ENCODE measurements at places on chromosomes 7 and 10. TPM values are rescaled to one million over a fixed set of nuclear protein-coding genes. Genes with fewer than 3 reads are reported as not detected.

The LRRD1 gene
- total RNA-seq = not detected

The GLCCI1 gene
- total RNA-seq = 6.9 TPM

The PIP gene
- total RNA-seq = not detected

The VSIR gene
- 57.4 TPM for total RNA-seq

The GIMAP8 gene
- total RNA-seq = under 0.01 TPM

The NOLC1 gene
- total RNA-seq = 30.7 TPM

The SRRM3 gene
- total RNA-seq = 0.64 TPM

The TBX20 gene
- total RNA-seq = 1.3 TPM

The SUN3 gene
- not detected for total RNA-seq

The MACC1 gene
- total RNA-seq = under 0.01 TPM

The ZNF248 gene
- 11.3 TPM for total RNA-seq

The TDRD1 gene
- 0.64 TPM for total RNA-seq

The CDHR1 gene
- total RNA-seq = 0.43 TPM

The ELN gene
- 0.64 TPM for total RNA-seq

The C7orf57 gene
- total RNA-seq = under 0.01 TPM

The ANKRD2 gene
- 0.86 TPM for total RNA-seq

The PTPRE gene
- 11.2 TPM for total RNA-seq

The MMP21 gene
- not detected for total RNA-seq

The TUBGCP2 gene
- total RNA-seq = 56.7 TPM

Data from fibroblast of villous mesenchyme (primary cell).